ENCODE measurements at places on chromosomes 16 and 17.

DNA sequence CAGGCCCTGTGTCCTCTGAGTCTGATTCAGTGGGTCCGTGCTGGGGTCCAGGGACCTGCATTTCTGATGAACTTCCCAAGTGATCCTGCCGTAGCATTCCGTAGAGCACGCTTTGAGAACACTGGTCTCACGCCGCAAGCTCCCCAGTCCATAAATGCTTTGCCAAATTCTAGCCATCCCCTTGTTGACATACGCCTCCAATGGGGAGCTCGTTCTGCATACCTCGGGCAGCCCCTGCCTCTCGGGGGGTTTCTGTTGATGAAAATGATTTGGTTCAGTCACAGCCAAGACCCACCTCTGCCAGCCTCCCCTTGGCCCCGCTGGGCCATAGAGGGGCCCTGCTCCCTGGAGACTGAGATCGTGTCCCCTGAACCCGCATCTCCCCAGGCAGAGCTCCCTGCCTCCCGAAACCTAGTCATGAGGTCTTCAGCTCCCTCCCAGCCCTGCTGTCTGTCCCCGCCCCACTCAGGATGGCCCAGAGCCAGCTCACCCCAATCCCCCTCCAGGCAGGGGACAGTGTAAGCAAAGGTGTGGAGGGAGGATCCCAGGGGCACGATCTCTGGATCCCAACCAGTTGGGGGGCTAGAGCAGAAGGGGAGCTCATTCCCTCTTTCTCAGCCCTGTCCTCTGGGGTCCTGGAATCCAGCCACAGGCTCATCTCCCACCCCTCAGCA, 16.2 kb upstream of the SPNS2 start:
- no peak for DNase-seq

GRCh38 chr17:76384987-76385891, 830 bp downstream of the SPHK1 start:
- peak; percentile 70 for DNase-seq

GRCh38 chr16:12093902-12094301, 117.4 kb downstream of the SNX29 start:
- DNase-seq = no peak

GRCh38 chr16:23595246-23595950, 718 bp downstream of the NDUFAB1 start:
- DNase-seq = no peak

GRCh38 chr17:58364270-58364942, 12.4 kb upstream of the SUPT4H1 start:
- DNase-seq = no peak

GRCh38 chr16:56353054-56353921, 72.1 kb downstream of the AMFR start:
- DNase-seq = no peak

DNA sequence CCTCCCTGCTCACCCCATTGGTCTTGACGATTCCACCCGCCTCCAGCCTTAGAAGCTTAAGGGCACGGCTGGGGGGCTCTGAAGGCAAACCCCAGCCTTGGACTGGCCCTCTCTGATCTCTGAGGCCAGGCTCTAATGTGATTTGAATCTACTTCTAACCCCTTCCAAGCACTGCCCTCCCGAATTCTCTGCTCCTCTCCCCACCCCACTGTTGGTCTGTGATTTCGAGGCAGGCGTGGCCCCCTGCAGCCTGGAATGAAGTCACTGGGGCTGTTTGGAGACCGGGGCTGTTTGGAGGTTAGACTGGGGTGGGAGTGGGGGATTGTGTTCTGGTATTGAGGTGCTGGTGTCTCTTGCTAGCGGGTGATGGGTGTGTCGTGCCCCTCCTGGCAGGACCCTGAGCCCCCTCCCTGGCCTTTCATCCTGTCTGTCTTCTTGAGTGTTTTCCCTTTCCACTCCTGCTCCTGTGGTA, 2.2 kb downstream of the GRB7 start:
- no peak for DNase-seq

DNA sequence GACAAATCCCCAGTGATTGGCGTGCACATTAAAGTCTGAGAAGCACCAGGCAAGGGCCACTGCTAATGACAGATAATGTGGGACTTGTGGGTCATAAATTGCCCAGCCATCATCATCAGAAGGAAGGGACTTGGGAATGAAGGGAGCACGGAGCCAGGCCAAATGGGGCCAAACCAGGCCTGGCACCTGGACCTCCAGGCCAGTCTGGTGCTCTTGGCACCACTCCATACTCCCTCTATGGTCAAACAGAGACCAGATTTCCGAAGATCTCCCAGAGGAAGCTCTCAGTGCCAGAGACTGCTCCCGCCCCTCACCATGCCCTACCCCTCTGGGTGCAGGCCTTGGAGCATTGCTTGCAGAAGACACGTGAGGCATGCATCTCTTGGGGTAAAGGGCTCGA, 142.2 kb downstream of the CCDC182 start:
- no peak for DNase-seq

- no peak for DNase-seq
Observed at GRCh38 chr17:43574896-43575525, 28.9 kb upstream of the ETV4 start.

DNA sequence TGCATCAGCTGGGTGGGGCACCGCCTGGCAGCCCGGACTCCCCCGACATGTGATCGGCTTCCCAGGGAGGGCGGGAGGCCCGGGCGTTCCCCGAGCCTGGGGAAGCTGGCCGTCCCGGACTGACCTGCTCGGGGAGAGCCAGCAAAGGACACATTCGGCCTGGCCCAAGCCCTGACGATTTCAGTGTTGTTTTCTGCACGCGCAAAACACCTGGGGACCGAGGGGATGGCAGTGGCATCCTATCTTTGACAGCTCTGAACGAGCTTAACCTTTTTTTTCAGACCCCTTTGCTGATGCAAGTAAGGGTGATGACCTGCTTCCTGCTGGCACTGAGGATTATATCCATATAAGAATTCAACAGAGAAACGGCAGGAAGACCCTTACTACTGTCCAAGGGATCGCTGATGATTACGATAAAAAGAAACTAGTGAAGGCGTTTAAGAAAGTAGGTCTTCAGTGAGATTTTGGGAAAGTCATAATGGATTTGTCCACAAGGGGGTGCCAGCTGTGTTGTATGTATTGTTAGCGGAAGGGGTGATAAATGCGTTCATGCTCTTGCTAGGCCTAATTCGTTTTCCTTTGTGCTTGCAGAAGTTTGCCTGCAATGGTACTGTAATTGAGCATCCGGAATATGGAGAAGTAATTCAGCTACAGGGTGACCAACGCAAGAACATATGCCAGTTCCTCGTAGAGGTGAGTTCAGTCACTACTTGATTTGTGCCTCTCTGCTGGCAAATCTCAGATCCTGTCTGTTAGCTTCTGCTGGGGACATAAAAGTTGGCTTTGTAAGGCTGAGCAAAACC, 1.0 kb downstream of the EIF1 start:
- peak; percentile 56 for DNase-seq

GRCh38 chr17:39946551-39947330, 16.1 kb upstream of the GSDMA start:
- no peak for DNase-seq

DNA sequence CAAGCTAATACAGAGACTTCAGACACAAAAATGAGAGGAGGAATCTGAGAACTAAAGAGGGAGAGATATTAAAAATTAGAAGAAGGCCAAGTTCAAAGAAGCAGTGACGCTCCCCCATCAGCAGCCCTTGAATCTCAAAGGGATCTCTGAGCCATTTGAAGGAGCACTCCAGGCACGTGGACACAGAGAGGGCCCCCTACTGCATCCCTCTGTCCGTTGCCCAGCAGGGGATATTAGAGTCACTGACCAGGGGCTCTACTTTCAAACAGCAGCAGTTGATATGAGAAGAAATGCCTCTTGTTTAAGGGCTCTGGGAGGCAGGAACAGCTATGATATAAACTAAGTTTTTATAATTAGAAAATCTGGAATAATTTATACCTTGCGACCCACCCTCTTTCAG, 479.0 kb upstream of the SALL1 start:
- DNase-seq = no peak

GRCh38 chr16:54928016-54928356, 2.7 kb upstream of the IRX5 start:
- peak; percentile 46 for DNase-seq

DNA sequence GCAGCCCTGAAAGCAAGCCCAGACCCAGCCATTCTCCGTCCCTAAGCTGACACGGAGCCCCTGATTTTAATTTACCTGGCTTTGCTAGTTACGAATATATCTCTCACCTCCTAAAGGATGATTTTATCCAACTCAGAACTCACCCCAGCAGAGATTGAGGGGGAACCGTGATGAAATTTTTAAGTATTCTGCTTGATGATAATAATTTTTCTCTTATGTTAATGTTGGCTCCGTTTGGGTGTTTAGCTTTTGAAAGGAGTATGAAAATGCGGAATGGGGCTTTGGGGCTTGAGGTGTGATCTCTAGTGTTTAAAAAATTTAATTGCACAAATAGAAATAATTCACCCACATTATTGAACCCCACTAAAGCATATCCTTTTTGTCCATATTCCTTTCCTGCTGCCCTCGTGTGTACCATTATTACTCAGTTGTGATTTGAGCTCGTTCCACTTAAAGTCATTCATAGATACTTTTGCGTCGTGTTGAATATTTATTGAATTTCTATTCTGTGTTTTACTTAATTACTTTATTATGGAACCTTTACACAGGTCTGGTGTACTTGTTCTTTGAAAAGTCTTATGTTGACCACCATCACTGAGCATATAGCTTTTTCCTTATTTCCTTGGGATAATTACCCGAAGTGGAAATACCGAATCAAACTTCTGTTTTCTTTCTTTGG, 775 bp downstream of the PRPSAP2 start:
- no peak for DNase-seq

- no peak for DNase-seq
Observed at GRCh38 chr16:89801800-89802199, 14.6 kb downstream of the FANCA start.

DNA sequence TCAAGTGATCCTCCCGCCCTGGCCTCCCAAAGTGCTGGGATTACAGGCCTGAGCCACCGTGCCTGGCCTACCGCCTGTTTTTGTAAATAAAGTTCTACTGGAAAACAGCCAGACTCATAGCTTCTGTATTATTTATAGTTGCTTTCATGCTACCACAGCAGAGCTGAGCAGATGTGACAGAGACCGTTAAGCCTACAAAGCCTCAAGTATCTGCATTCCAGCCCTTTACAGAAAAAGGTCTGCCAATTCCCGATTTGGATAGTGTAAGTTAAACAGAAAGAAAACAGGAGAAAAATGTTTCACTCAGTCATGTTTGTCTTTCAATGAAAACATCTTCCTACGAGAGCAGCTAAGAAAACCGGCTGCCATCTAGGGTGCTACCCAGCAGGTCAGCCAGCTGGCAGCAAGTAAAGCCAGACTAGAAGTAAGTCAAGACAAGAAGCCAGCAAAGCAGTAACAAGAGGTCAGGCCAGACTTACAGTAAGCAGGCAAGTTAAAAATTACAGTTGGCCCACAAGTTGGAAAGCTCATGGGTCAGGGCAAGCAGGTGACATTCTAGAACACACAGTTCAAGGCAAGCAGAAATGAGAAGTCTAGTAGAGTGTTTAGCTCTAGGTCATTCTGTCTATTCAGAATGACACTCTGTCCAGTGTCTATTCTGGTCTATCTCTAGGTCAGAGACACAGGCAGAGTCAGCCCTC, 17.7 kb downstream of the NCBP3 start:
- DNase-seq = peak; percentile 21

DNA sequence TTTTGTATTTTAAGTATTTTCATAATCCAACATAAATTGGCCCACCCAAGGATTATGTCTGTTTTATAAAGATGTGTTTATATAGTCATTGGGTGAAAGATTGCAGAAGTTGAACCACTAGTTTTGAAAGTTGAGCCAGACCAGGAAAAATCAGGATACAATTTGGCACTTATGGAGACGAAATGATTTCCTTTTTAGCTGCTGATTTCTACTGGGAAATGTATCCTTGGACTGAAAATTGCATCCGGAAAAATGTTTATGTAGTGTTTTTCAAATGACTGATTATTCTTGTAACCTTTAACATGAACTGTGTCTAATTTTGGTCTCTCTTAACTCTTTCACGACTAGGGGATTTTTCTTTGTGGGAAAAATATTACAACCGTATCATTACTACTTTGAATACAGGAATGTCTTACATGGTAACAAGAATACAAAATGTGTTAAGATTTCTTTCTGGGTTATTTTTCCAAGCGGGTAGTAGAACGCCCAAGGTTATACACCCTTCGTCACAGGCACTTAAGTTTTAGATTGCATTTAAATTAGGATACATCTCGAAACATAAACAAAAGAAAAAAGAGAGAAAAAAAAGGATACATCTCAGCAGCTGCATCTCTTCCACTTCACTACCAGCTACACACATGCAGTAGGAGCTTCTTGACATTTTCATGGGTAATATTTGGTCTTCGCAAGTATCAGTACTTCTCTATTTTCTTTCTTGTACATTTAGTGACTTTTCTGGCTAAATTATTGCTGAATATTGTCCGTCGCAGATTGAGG, 273.0 kb upstream of the TBX2 start:
- no peak for DNase-seq

GRCh38 chr17:66957951-66958579, 6.4 kb upstream of the CACNG4 start:
- DNase-seq = no peak

DNA sequence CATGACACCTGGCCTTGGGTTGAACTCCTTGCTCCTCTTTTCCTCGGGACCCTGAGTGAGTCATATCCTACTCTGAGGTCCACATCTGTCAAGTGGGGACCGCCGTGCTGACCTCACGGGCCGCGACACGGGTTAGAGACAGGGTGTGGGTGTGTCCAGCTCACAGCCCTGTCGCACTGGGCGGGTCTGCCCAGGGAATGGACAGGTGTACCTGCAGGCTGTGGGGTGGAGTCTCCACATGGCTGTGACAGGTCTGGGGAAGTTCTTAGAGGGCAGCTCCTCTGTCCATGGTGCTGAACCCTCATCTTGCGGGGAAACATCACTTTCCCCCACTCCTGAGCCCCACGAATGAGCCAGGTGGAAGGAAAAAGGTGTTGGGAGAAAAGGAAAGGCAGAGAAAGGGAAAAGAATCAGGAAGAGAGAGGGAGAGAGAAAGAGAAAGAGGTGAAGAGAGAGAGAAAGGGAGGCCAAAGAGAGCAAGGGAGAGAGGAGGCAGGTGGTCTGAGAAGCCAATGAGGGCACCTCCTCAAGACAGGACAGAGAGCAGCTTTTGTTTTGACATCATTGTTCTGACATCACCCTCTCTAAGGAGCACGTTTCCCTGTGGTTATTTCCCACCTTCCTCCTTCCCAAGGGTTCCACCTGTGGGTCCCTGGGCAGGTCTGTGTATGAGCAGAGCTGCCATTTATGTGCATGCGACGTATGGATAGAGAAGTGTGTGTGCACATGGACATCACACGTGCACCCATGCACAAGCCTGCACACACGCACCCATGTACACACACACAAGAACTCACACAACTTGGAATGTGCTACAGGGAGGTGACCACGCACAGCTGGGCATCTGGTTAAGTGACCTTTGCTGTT, 32.6 kb upstream of the CBFA2T3 start:
- DNase-seq = no peak

Measured in HFFc6 (cell line).